ENCODE measurements at places on chromosomes 2 and 18. TPM values are rescaled to one million over a fixed set of nuclear protein-coding genes. Genes with fewer than 3 reads are reported as not detected.

Gene RAB17
- 0.59 TPM for total RNA-seq

Gene BZW1
- total RNA-seq: 225 TPM

Gene LYPD1
- 0.99 TPM for total RNA-seq

Gene PDE1A
- 2.6 TPM for total RNA-seq

Gene LRP2
- total RNA-seq: 0.10 TPM

GRCh38 chr2:42361728-42362283 is 789 bp upstream of the COX7A2L start:
- DNase-seq: peak; percentile 55

GRCh38 chr2:66717973-66718372 is 283.0 kb downstream of the MEIS1 start:
- DNase-seq: no peak

- no peak for DNase-seq
These were observed 666.0 kb downstream of the DSC3 start for GRCh38 chr18:30376515-30376914.

GRCh38 chr2:12155303-12156051 is 409.0 kb downstream of the LPIN1 start:
- DNase-seq: peak; percentile 33

DNA sequence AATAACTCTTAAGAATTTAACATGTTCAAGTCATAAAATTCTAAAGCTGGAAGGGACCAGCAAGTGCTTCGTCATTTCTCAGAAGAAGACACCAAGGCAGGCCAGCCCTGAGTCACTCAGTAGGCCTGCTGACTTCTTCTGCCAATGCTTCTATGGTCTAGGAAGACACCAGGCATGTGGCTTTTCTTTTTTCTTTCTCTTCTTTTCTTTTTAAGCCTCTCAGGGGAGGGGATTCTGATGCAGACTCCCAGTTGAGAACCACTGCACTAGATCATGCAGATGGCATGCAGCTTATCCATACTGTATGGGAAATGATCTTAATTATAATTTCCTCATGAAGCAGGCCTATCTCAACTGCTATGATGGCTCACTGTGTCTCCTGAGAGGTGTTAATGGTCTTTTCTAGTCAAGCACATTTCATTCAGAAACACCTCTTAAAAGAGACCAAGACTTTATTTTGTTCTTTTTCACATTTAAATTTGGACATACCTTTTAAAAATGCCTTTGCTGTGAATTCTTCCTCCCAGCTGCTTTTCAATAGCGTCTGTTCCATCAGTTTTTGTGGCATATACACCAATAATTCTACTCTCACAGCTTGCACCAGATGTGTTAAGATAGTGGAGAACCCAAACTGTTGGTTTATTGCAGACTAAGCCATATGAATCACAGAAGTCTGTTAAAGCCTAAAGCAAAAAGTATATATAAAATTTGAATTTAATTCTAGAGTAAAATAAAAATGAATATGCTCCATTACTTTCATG is 11.3 kb downstream of the KCTD18 start:
- no peak for DNase-seq

DNA sequence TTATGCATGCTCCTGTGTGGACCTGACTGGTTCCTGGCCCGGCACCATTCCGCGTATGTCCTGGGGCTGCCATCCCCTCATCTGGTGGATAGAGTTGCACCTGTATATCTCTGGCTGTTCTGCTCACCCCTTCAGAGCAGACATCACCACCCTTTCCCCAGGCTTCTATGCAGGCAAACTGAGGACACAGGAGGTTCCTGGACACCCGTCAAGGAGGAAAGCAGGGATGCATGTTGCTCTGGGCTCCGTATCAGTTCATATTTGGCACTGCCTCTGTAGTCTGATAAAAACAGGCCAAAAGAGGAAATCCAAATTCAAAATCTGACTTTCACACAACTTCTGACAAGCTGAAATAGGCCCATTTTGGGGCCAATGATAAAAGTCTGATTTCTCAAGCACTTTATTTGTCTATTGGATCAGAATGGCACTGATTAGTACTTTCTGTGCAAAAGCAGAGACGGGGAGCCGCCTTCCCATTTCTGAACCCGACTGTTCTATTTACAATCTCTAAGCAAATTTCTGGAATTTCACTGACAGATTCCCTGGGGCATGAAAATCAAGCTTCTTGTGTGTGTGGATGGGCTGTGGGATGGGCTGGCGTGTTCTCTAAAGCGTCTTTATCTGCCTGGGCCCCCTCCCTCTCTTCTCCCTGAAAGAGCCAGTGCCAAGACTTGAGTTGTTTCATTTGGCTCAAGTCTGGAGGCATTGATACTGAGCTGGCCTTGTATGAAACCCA is 96.9 kb downstream of the SETBP1 start:
- DNase-seq: peak; percentile 59

- no peak for DNase-seq
These were observed 322.1 kb downstream of the GALR1 start for GRCh38 chr18:77571743-77572142.

DNA sequence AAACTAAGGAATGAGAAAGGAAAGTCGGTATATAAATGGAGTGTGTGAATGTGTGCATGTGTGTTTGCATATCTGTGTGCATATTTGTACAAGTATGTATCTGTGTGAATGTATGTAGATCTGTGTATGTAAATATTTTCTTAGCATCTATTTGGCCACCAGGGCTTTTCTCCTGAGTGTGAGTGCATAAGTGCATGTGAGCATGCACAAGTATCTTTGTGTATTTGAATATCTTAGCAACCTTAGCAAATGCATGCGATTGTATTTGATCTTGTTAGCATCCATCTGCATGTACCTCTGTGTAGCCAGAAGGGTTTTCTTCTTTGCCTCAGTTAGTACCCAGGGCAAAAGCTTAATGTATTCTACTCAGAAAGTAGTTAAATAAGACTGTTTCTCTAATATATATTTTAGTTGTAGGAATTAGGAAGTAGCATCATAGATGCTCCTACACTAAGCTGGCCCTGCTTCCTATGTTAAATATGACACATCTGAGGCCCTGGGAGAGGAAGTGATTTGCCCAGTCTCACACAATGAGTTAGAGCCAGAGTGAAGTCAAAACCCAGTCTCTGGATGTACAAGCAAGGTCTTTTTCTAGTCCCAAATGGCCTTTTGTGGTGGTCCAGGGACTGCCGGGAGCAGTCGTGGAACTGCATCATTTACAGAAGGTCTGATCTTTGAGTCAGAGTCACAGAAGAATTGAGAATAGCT is 9.2 kb downstream of the FKBP1B start:
- no peak for DNase-seq

DNA sequence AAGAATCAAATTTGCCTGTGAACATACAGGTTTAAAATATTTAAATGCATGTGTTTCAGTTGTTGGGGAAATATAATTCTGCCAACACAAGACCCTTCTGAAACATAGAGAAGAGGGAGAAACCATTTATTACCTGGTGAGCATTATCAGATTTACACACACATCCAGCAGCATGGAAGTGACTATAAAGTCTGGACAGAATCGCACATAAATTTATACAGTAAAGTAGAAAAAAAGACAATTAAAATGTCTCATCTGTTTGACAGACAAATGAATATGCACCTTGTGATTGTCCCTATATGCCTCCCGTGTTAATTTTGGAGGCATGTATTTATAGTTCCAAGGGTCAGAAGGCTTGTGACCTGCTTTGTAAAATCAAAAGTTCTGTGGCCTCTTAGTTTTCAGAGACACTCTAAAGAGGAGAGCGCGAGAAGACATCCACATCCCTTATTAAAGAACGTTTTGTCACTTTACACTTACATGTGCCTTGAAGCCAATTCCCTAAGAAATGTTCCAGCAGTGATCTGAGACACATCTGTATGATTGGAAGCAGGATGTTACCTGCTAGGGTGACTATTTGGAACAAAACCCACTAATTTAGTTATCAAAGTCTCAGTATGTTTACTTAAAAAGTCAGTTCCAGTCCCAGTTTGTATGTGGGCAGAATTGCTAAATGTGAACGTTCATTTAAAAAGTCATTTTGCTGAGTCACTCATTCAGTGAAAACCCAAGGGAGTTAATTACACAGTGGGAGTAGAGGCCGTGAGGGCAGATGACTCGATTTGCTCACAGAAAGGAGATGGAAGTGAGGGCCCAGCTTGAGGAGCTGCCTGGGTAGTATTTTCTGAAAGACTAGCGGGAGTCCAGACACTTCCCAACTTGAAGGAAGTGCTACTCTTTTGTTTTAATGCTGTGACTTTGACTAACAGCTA is 527.6 kb upstream of the MEX3C start:
- DNase-seq: no peak

DNA sequence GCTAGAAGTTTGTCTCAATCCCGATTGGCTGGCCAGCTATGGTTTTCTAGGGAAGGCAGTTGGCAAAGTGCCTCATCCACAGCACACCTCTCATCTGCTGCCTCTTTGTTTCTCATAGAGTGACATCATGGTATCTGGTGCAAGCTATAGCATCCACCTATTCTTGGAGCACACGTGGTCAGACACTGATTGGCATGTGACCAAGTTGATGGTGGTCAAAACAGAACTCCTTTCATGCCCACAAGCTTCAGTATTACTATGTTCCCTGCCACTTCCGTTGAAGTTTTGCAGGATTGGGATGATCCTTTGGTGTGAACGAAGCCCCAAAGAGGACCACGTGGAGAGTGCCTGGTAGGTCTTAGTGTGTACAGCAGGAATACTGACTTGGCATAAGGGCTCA is 28.8 kb downstream of the TTC32 start:
- no peak for DNase-seq

- DNase-seq: no peak
These were observed 135.6 kb downstream of the GALNT1 start for GRCh38 chr18:35717182-35717581.

DNA sequence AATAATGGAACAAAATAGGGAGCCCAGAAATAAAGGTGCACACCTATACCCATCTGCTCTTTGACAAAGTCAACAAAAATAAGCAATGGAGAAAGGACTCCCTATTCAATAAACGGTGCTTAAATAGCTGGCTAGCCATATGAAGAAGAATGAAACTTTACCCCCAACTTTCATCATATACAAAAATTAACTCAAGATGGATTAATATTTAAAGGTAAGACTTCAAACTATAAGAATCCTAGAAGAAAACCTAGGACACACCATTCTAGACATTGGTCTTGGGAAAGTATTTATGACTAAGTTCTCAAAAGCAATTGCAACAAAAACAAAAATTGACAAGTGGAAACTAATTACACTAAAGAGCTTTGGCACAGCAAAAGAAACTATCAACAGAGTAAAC is 139.1 kb downstream of the DNAH7 start:
- no peak for DNase-seq

- DNase-seq: peak; percentile 6
These were observed 3.3 kb downstream of the KCNIP3 start for GRCh38 chr2:95300450-95300849.

GRCh38 chr2:102080451-102081242 is 61.9 kb upstream of the IL1R1 start:
- DNase-seq: no peak

GRCh38 chr2:20381457-20381856 is 30.8 kb upstream of the PUM2 start:
- peak; percentile 56 for DNase-seq
